ENCODE measurements at places on chromosomes 4 and X.

DNA sequence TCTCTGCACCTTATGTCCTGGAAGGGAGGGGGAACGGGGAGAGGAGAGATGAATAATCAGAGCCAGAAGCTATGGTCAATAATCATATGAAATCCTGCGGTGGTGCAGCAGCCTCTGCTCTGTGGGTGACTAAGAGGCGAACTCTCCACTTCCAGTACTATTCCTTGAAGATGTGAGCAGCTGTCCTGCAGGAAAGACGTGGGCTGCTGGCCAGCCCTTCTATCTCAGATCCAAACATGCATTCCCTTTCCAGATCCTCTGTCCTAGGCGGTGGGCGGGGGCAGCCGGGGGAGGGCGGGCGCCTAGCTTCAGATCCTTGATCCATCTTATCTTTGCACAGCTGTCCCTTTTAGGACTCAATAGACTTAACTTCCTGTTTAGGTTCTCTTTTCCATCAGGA, 34.5 kb downstream of the SPINK2 start:
- no peak for DNase-seq

DNA sequence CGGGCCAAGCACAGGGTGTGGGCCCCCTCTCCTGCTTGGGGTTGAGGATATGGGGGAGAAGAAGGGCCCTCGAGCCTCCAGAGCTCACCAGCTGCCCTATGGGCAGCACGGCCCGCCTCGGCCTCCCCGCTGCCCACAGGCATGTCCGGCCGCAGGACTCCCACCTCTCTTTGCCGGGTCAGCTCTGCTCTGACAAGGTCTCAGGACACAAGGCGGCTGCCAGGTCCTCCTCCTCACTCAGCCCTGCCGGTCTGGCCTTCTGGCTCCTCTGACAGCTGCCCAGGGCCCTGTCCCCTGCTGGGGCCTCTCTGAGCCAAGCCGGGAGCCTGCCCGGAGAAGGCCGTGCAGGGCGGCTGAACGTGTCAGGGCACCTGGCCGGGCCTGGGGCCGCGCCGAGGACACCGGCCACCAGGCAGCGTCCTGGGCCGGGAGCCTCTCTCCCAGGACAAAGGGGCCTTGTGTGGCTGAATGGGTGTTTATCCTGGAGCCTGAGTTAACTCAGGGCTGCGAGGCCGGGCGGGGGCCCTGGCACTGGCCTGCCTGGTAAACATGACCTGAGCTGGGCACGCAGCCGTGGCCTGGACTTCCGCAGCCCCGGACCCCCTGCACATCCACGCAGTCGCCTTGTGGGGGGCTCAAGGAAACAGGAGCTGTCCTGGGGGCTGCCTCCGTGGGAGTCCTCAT, 25.7 kb downstream of the TACC3 start:
- DNase-seq = no peak

DNA sequence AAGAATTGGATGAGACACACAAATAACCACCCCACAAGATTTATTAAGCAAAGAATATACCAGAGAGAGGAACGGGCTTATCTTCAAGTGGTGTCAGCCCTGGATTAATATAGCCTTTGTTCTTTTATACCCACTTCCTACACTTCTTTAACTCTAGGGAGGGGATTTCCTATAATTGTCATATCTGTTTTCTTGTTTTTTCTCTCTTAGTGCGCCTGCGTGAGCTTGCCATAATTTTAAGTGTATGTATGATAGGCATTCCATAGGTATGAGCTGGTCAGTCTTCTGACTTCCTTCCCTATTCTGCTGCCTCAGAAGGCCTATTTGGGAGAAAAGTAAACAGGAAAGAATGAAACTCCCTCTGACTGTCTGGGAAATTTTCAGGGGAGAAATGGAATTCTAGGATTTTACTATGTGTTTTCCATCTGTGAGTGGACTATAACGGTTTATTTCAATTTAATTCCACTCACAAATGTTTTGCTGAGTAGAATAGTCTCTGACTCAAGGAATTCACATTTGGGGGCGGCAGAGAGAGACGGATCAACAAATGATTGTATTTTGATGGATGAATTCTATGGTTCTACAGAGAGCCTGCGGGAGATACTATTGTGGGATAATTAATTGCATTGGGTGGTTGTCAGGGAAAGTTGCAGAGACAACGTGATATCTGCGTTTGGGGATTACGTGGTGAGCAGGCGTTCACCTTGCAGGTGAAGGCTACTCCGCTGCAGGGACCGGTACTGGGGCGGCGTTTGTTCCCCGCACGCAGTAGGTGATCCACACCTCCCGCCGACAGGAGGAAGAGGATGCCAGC, 626 bp upstream of the CEP135 start:
- peak; percentile 81 for DNase-seq

DNA sequence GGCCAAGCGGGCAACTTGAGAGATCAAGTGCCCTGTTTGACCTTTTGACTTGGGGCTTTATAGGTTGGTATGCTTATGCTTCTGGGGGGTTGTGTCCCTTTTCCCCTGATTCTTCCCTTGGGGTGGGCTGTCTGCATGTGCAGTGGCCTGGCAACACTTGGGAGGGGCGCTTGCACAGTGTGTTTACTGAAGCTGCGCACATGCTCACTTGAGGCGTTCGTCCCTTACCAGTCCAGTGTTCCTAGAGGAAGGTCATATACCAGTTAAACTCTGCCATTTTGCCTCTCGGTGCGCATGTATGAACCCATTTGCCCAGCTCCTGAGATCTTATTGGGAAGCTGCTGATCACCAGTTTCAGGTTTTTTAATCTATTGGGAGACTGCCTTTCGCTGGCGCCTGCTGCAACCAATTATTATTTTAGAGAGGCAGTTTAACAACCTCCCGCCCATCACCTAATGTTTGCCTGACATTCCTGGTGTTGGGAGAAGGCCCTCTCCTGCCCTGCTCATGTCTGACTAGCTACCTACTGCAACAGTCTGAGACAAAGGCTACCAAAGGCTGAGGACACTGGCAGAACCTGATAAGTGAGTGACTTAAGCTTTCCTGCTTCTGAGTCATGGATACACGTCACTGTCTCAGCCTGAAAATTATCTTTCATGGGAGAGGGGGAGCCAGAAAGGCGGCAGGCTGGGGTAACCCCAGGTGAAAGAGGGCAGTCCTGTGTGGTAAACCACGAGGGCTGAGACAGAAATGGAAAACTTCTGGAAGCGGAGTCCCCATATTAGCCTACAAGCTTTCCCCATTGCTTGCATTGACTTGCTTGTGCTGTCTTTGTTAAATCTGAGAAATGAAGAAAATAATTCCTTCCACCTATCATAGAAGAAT, 97.6 kb downstream of the CPE start:
- DNase-seq = no peak

GRCh38 chr4:104494822-104495559, at the start of gene CXXC4:
Gene CXXC4 (minus strand): TSS chr4:104494894. CDS start chr4:104491802, 3,092 bp downstream.
- DNase-seq = peak; percentile 25

DNA sequence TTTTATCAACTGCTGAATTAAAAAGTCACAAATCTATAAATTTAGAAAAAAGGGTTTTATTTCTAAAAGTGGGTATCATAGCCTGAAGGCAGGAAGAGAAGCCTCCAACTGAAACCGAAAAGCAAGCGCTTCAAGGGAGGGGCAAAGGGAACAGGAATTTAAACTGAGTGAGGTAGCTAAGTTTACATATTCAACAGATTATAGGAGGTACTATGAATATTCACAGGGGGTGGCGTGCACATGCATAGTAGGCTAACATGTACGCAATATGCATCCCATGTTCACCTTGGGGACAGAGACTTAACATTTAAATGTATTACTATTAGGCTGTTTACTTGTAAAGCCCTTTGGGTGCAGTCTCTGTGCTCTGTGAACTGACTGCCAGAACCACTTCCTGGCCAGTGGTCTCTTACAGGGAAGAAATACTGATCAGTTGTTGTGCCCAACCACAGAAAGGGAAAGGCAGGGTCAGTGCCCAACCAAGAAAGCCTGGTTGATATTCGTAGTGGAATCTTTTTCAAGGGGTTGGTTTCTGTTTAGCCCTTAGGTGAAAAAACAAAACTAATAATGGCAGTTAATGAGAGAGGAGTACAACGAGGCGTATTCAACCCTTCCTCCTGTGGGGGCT, 168.7 kb upstream of the GALNTL6 start:
- DNase-seq = no peak

GRCh38 chrX:68203646-68204045, 229.6 kb downstream of the OPHN1 start:
- DNase-seq = no peak

- no peak for DNase-seq
These were observed 7.3 kb upstream of the DHRSX start for GRCh38 chrX:2507904-2508627.

- DNase-seq = no peak
These were observed 204.0 kb downstream of the RASL11B start for GRCh38 chr4:53066155-53066554.

GRCh38 chrX:78706071-78706470, 41.4 kb upstream of the LPAR4 start:
- DNase-seq = no peak

- DNase-seq = no peak
These were observed 123.9 kb downstream of the NAA11 start for GRCh38 chr4:79201971-79202370.

GRCh38 chrX:18426004-18426320, 554 bp downstream of the CDKL5 start:
- DNase-seq = no peak

- no peak for DNase-seq
These were observed 247.4 kb downstream of the FMR1NB start for GRCh38 chrX:148228521-148228920.

- no peak for DNase-seq
These were observed 180.7 kb upstream of the MXRA5 start for GRCh38 chrX:3527166-3527565.

DNA sequence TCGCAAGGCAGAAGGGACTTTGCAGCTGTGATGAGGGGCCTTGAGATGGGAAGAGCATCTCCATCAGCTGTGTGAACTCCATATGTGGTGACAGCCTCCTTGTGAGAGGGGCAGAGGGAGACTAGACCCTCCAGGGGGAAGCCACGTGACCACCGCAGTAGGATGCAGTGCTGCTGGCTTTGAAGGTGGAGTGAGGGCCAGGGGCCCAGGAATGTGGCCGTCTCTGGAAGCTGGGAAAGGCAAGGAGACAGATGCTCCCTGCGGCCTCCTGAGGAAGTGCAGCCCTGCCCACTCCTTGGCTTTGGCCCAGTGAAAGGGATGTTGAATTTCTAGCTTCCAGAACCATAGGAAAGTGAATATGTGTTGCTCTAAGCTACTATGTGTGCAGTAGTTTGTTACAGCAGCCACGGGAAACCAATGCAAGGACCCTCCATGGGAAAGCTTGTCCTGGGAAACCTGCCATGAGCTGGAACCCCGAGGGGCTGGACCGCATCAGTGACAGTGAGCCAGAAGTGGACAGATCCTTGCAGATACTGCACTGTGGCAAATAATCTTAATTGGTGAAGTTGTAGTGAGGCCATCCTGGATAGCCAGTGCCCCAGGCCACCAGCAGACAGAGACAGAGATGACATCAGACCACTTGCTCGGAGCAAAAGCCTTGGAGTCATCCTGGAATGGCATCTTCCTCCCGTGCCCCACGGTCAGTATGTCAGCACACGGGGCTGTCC, 35.4 kb upstream of the SORCS2 start:
- DNase-seq = no peak
